CD4-positive, alpha-beta T cell (primary cell): ENCODE measurements at places on chromosomes 5 and 9.

- no peak for DNase-seq
Observed at GRCh38 chr9:86434039-86434726, 80.0 kb upstream of the TUT7 start.

GRCh38 chr5:27234916-27235315 is 196.5 kb upstream of the CDH9 start:
- no peak for DNase-seq

DNA sequence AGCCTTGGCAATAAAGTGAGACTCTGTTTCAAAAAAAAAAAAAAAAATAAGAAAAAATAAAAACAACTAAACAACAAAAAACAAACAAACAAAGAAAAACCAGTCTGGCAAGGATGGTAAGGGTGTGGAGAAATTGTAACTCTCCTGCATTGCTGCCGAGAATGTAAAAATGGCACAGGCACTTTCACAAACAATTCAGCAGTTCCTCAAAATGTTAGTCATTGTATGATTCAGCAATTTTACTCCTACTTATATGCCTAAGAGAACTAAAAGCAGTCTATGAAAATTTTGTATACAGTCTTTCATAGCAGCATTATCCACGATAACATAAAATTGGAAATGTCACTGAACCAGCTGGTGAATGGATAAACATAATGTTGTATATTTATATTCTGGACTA is 280.4 kb downstream of the CDH9 start:
- no peak for DNase-seq

DNA sequence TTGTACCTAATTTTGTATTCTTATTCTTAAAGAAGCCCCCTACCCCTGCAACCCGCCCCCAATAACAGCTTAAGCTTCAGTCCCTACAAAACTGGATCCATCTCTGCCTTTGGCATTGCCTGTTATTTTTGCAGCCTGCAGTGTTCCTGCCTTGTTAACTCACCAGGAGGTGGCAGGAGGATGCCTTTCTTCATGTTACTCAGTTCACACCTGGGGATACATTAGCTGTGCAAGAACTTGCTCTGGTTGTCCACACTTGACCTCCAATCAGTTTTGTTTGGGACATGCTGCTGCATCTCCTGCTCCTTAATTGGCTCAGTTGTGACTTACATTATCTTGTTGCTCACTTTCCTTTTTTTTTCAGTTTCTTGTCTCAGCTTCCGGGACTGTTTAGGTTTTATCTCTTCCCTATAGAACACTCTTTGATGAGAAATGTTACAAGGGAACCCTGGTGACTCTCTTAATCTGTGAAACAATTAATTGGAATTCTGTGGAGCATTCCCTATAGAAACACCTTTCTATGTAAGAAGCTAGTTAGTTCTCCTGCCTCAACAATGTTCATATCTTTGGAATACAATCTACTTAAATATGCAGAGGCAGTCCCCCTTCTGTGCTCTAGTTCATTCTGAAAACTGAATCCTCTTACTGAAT is 467.7 kb upstream of the ACO1 start:
- DNase-seq = no peak

DNA sequence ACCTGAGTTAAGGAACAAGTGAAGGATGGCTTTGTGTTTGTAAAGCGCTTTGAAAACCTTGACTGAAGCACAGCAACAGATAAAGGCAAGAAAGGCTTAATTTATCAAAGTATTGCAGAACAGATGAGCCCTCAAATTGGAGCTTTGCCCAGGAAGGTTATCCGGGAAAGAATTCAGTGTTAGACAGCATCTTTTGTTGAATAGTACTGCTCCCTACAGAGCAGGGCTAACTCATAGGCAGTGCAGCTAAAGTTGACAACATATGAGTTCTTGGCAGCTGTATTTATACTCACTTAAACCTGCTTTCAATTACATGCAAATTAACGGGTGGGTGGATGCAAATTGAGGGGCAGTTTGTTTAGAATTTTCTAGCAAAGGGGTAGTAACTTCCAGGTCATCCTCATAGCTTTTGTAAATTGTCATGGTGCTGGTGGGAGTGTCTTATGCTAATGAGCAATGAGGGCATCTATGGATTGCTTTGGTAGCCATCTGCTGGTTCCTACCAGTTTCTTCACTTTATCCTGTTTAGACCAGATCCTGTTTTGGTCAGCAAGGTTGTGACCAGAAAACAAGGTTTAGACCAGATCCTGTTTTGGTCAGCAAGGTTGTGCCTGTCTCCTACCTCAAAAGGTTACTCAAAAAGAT is 105.8 kb downstream of the GDA start:
- DNase-seq = no peak

GRCh38 chr5:73387601-73388305 is 60.8 kb downstream of the FOXD1 start:
- peak; percentile 81 for DNase-seq

DNA sequence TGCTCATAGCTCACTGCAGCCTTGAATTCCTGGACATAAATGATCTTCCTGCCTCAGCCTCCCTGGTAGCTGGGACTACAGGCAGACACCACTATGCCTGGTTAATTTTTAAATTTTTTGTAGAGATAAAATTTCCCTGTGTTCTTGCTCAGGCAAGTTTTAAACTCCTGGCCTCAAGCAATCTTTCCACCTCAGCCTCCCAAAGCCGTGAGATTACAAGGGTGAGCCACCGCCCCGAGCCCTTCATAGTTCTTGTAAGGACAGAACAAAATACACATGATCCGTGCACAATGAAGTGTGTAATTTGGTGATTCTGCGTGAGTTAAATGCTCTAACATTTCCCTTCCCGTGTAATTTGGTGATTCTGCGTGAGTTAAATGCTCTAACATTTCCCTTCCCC is 27.7 kb upstream of the MYO10 start:
- no peak for DNase-seq

DNA sequence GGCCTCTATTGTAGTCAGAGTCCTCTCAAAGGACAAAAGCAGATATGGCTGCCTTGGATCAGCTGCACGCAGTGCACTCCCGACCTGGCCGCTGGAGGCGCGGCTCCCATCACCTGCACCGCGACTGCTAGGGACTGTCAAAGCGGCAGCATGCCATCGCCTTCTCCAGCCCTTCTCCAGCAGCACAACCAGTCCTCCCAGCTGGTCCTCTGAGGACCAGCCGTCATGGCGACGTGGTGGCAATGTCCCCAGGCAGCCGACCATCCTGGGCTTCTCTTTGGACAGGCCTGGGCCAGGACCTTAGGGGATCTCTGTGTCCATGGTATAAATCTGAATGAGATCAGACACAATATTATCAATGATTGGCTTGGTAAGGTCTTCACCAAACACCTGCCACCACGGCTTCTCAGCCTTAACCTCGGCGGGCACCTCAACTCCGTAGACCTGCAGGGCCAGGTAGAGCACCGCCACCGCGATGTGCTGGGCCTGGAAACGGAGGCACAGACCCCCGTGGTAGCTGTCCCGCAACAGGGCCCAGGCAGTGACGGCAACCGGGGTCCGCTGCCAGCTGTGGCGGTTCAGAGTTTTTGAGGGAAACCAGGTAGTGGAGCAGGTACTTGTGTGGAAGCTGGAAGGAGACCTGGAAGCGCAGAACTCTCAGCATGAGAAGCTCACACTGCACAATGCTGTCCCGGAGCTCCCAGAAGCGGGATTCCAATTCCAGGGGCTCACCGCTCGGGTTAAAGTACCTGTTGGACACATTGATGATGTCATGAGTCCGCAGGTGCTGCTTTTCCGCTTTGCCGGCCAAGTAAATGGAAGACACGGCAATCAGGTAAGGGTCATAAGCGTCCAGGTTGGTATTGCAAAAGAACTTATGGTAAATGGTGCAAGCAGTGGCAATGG is 8.5 kb downstream of the DUSP1 start:
- no peak for DNase-seq

DNA sequence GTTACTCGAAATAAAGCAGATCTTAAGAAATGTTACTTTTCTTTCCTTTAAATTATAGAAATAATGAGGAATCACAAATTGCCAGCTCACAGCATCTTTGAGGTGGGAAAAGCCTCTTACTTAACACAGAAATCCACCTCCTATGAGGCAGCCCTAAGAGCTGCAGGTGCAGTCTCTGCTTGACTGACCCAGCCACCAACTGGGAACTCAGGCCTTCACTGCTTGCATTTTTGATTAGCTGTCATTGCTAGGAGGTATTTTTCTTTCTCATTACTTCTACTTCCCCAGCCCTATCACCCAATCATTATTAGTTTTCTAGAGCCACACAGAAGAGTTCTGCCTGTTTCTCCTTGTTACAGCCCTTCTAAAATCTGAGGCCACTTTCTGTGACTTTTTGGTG is 416.5 kb upstream of the KLF4 start:
- DNase-seq = no peak

DNA sequence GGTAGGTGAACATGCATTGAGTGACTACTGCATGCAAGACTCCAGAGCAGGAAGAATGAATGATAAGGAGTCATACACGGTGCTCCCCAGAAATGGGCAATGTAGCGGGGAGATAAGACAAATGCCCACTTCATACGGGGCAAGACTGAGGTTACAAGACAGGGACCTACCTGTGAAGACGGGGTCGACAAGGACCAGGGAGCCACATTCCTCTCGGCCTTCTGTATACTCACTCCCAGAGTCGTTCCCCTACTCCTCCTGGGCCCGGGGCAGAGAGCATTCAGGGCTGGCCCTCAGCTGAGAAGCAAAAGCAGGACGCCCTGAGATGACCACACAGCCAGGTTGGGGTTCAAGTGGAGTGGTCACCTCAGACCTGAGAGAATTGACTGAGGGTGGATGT is 26.7 kb downstream of the PITX1 start:
- no peak for DNase-seq

DNA sequence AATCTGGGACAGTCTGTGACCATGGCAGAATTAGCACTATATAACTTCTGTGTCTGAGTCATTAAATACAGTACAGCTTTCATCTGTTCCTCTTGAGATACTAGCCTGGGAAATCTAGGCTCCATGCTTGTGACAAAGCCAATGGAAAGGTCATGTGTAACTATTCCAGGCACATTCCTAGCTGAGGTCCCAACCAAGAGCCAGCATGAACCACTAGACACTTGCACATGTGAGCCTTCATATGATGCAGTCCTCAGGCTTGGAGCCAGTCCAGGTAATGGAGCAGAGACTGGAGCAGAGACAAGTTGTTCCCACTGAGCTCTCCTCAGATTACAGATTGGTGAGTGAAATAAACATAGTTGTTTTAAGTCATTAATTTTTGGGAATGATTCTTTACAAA is 412.4 kb upstream of the ZNF462 start:
- DNase-seq = no peak

DNA sequence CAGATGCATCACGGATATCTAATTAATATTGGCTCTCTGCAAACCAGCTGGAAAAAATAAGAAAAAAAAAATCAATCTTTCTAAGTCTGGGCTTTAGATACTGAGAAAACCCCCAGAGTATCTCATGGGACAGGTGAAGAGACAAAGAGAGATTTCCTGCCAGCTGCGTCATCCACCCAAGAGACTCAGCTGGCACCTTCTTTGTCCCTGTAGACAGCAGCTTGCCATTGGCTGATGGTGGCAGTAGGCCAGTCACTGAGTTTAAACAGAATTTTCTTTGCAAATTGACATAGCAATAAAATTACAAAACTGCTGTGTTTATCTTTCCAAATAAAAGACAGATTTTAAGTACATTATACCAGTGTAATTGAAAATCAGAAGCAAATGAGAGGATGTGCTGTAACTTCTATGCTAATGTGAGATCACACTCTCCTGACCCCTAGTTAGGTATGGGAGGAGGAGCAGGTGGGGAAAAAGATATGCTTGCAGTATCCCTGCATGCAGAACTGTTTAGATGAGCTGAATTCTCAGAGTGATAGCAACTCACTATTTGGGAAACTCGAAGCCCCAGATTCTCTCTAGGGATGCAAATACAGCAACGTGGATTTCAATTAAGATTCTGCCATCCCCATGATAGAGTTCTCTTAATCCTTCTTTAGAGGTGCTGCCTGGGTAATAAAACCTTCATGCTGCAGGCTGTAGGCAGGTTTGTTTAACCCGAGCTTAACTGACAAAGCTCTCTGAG is 72.2 kb downstream of the NMUR2 start:
- no peak for DNase-seq

- no peak for DNase-seq
Observed at GRCh38 chr9:3036333-3036700, 192.4 kb upstream of the PUM3 start.

DNA sequence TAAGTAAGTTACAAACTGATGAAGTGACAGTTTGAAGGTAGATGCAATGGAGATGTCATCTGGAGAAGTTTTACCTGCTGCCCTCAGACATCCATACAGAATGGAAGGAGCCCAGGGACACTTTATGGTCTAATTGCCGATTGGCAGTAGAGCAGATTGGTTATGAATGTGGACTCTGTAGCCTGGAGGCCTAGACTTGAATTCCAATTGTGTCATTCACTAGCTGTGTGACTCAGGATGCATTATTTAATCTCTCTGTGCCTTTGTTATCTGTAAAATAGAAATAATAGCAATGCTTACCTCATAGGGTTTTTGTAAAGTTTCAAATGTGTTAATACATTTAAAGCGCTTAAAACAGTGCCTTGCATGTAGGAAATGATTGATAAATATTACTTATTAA is 5.2 kb upstream of the TCERG1 start:
- no peak for DNase-seq

DNA sequence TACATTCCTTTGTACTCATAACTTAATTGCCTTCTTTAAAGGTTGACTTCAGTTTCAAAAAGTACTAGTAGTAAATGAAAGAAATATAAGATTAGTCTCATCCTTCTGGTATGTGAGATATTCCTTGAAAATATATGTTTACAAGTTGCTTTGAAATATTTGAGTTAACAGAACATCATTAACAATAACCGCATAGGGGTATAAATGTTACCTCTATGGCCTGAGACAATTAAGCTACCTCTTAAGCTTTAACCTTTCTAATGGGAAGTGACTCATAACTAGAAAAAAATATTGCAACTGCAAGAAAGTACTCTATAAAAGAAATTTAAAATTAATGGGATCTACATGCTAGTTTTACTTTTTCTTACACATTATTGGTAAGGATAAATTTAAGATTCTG is 399.0 kb downstream of the CDH10 start:
- DNase-seq = no peak

- no peak for DNase-seq
Observed at GRCh38 chr9:93092251-93092991, 3.6 kb upstream of the CARD19 start.

GRCh38 chr5:66080664-66081063 is 63.4 kb upstream of the SREK1 start:
- no peak for DNase-seq

GRCh38 chr9:135067096-135067710 is 20.3 kb upstream of the OLFM1 start:
- no peak for DNase-seq
